Fibroblast of skin of scalp (primary cell): ENCODE measurements at places on chromosomes 2 and 18.

DNA sequence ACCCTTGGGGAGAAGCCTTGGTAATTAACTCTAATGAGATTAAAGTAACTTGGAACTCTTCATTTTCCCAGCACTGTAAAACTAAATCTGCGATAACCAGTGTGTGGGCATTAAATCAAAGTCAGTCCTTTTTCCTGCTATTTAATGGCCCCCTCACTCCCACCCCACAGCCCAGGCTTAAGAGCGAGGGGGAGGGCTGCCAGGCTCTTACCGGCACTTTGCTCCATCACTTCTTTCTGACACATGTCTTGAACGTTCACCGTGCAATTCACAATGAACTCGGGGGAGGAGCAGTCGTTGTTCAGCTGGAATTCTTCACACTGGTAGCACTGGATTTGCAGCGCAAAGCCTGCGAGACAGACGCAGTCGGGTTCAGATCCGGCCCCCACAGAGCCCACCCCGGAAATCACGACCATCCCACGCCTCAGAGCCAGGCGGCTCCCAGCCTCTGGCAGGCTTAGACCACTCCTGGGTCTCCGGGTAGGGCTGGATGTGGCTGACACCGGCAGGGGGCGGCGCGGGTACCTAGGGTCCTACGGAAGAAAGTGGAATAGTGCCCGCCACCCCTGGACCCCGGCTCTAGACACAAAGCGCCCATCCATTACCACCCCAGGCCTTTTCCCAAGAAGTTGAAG is 1.7 kb downstream of the LYPD1 start:
- no peak for DNase-seq

DNA sequence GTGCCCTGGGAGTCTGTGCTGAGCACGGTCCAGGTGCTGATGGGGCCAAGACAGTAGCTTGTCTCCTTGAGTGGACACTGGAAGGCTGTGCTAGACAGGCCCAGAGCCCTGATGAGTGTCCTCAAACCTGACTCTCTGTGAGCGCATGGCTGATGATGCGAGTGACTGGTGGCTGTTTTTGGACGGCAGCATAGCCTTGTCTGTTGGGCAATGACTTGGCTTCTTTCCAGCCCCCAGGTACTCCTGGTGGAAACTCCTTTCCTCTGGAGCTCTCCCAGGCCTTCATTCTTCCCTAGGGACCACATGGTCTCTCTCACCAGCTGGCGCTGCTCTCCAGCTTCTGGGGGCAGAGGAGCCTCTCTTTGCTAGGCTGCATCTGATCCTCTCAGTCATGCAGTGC is 207.6 kb upstream of the SMIM21 start:
- no peak for DNase-seq

- DNase-seq = no peak
Measured at GRCh38 chr2:172358691-172359556, 68.5 kb upstream of the ITGA6 start.

- no peak for DNase-seq
Measured at GRCh38 chr2:71465356-71465755, 12.0 kb downstream of the DYSF start.

DNA sequence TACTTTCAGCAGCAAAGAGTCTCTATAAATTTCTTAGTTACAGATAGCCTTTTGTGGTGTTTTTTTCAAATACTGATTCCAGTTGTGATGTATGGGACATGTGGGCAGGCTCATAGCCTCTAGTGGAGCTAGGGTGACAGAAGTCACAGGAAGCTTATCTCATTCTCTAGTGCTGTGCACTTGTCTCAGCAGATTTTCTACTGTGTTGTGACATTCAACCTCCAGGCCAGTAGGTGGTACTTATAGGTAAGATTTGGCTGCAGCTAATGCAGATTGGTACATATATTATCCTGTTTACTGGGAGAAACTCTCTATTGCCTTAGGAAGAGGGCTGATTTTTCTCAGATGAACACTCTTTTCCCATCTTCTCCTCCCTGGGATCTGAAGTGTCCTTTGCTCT is 176.2 kb downstream of the CALCRL start:
- no peak for DNase-seq

- DNase-seq = no peak
Measured at GRCh38 chr2:136116813-136117390, 1.0 kb downstream of the CXCR4 start.

DNA sequence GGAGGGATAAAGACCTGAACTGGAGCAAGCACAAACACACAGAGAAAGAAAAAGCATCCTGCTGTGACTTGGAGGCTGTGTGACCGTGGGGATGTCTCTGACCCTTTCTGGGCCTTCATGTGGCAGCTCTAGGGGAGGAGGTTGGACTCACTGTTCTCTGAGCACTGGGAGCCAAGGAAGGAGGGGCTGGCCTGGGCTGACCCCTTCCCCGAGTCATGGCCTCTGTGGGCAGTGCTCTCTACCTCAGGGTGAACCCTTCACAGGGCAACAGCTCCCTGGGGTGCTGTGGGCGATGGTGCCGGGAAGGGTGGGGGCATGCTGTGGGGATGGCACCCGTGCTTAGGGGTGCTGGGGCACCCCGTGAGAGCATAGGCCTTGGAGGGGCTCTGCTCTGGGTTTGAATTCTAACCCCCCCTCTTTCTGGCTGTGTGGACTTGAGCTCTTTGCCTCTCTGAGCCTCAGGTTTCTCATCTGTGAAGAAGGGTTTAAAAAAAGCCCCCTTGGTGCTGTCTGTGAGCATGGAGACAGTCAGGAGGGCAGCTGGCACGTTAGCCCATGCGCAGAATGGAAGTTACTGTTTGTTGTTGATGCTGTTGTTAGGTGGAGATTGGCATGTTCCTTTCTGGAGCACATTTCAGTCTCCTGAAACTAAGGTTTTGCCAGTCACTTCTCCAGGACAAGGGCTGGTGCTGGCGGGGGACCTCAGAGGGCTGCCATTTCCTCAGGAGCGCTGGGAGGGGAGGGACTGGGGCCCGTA is 700 bp downstream of the TOGARAM2 start:
- no peak for DNase-seq

DNA sequence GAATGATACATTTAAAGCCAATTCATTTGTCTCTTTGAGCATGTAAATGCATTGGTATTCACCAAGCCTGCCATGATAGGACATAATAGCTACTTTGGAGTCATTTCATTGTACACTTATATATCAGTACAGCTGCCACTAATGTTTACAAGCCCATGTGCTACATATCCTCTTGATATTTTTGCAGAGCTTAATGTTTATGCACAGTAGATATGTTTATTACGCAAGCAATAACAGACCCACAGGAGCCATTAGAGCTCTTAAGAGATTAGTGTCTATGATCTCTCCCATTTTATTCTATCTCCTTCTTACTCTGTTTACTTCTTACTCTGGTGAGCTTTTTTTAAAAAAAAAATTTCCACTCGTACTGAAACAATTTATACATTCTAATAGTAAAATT is 1132.1 kb upstream of the ZEB2 start:
- no peak for DNase-seq

- DNase-seq = peak; percentile 56
Measured at GRCh38 chr2:198309673-198310280, 505.4 kb downstream of the PLCL1 start.

- peak; percentile 44 for DNase-seq
Measured at GRCh38 chr2:172968061-172968469, 107.6 kb upstream of the MAP3K20 start.

- DNase-seq = no peak
Measured at GRCh38 chr2:29657674-29658073, 263.7 kb downstream of the ALK start.

DNA sequence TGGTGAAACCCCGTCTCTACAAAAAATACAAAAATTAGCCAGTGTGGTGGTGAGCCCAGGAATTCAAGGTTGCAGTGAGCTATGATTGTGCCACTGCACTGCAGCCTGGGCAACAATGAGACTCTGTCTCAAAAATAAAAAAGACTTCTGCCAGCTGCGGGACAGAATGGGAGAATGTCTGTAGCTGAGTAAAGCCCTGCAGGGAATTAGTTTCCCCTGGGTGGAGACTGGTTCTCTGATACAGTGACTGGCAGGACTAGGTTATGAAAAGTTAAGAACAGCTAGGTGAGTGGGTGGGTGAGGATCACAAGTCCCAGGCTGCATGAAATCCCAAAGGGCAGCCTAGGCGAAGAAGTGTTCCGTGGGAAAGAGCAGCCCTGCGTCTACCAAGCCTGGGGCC is 13.8 kb upstream of the CATIP start:
- no peak for DNase-seq

DNA sequence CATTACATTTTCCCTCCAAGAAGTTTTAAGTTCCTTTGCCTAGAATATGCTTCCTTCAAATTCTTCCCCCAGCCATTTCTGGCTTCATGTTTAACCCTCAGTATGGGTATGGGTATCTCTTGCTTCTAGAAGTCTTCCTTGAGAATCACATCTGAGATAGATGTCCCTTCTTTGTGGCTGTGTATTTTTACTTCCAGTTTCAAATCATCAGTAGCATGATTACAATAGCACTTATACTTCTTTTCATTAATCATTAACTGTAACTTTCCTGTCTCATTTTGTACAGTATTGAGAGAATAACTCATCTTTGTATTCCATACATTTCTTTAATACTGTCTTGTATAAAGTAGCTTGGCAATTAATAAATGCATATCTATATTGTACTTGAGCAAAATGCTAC is 17.3 kb upstream of the PDE1A start:
- no peak for DNase-seq

- DNase-seq = no peak
Measured at GRCh38 chr2:117949806-117950205, 64.1 kb downstream of the CCDC93 start.

DNA sequence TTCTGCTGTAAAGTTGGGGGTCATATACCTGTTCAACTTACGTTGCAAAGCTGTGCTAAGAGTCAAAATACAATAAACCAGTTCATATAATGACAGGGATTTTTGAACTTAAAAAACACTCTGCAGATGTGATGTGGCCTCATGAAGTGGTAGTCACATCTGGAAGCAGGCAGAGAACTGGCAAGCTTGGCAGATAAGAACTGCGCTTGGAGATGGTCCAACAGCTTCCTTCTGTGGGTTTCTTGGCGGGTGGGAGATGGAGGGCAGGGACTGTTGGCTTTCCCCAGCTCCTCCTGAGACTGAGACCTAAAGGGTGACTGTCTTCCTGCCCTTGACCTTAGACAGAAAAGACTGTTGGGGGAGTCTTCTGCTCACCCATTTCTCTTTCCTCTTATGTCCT is 140.4 kb downstream of the CTIF start:
- peak; percentile 39 for DNase-seq

GRCh38 chr2:101119431-101119830 is 31.8 kb downstream of the TBC1D8 start:
- no peak for DNase-seq

- peak; percentile 15 for DNase-seq
Measured at GRCh38 chr2:204628926-204629712, 83.8 kb downstream of the PARD3B start.

GRCh38 chr2:240396623-240397541 is 38.6 kb upstream of the GPC1 start:
- no peak for DNase-seq

DNA sequence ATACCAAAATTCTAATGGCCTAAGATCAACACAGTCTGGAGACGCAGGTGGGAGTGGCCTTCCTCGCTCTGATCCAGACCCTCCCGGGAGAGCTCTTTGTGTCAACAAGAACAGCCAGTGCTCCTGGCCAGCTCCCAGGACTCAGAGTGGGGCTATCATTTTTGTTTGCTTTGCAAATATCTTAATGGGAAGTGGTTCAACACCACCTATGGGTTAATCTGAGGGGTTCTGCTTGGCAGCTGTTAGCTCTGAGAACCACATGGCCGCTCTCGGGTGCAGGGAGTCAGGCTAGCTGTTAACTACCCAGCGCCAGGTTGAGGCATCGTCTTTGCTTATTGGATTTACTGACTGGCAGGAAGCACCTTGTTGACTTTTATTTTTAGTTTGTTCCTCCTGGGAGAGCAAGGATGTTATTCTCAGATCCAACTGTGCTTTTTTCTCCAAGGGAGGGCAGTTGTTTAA is 184.8 kb upstream of the SP5 start:
- DNase-seq = peak; percentile 84

DNA sequence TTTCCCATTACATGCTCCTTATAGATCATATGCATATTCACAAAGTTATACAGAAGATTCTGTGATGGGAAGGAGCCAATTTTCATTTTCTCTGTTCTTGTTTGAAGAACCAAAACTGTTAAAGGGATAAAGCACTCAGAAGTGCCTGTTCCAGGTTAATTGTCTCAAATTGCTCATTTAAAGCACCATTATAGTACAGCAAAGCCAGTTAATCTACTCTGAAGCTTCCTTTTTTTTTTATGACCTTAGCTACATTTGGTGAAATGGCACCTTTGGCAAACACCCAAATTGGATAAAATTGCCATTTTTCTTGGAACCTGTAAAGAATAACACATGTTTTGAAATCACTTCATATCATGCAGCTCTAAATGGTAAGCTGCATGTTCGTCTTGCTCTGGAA is 1092.3 kb downstream of the BCL11A start:
- no peak for DNase-seq

- no peak for DNase-seq
Measured at GRCh38 chr2:168336786-168337388, 89.5 kb upstream of the STK39 start.

DNA sequence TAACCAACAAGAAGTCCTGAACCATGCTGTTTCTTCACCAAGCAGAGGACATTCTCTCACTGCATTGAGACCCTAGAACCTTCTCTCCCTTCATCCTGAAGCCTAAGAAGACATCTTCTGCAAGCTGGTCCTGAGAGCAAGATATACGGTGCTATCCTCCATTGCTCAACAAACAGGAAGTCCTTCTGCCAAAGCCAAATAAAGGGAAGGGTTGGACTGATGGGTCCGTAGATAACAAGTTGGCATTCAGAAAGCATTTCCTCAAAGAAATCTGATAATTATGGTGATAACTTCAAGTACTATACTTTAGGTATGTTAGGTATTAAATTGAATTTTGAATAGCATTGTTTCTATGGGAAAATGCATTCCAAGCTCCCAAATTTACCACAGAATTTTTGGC is 23.3 kb downstream of the GRB14 start:
- DNase-seq = no peak

DNA sequence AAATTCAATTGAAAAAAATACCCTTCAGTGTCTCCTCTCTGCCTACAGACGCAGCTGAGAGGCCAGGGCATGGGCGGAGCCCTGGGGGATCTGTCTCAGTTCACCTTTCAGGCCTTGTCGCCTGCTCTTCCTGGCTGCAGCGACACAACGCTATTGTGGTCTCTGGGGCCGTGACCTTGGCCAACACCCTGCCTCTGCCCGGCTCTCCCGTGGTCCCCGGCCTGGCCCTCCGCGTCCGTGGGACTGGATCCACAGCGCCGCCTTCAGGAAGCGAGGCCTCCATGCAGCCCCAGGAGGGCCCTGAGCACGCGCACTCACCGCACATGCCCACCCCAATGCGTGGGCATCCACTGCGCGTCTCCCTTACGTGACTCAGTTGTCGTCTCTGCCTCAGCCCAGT is 81.1 kb downstream of the MRPS9 start:
- DNase-seq = no peak
